Uterus (tissue), 4 donors: ENCODE measurements at places on chromosomes 2 and 18. TPM values are rescaled to one million over a fixed set of nuclear protein-coding genes. Genes with fewer than 3 reads are reported as not detected.

The BUB1 gene
- total RNA-seq: 1.2 TPM

The SKOR2 gene
- not detected for total RNA-seq

The MYOM1 gene
- total RNA-seq: 15.8 TPM

The SPDYA gene
- total RNA-seq: not detected

DNA sequence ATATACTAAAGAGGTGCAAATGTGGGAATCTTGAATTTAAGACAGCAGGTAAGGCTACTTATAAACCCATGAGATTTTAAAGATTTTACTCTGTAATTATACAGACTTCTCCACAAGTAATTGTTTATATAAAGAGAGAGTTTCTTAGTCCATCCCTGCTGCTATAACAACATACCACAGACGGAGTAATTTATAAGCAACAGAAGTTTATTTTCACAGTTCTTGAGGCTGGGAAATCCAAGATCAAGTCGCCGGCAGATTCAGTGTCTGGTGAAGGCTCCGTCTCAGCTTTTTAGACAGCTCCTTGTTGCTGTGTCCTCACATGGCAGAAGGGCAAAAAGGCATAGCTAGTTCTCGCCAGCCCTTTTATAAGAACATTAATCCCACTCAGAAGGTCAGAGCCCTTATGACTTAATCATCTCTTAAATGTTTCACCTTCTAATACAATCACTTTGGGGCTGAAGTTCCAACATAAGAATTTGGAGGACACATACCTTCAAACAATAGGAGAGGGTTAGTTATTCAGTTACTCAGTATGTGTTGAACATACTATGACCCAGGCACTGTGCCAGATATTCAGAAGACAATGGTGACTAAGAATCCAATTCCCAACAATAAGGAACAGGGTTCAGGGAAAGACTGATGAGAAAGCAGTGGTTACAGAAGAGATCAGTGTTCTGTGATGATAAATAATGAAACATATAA lies 466.0 kb downstream of the RIT2 start:
- no peak overlapping the region for H3K27ac ChIP-seq
- no peaks in the 10 kb centered on the region for H3K36me3 ChIP-seq
- no peak for DNase-seq
- H3K27me3 ChIP-seq: no peaks in the 10 kb centered on the region
- H3K4me3 ChIP-seq: no peak overlapping the region
- H3K4me1 ChIP-seq: no peaks in the 10 kb centered on the region

DNA sequence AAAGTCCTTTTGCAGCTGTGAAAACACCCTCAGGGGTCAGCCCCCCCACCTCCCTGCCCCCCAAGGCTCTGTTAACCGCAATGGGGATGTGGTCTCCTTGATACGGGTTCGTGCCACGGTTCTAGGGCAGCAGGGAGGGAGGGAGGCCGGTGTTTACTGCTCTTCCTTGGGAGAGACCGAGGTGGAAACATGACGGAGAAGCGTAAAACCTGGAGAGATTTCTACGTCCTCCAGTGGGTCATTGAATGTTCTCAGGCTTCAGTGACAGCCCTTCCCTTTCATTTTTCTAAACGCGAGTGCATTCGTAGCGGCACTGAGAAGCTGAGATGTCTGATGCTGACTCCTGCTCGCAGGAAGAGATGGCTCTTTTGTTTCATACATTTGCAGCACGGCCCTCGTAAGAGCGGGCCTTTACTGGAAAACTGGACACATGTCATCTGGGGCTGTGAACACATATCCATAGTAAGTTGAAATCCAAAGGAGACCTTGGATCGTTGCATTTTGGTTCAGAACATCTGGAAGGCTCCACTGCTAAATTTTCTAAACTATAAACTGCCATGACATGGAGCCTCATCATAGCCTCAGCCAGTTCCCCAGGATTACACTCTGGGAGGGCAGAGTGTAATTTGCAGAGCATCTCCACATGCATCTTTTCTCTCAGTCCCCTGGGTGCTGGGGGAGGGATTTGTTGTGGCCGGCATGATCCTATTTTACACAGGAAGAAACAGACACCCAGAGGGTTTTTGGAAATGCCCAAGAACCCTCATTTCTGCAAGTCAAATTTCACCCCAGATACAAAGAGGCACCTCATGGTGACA lies 40.6 kb upstream of the HDAC4 start:
- DNase-seq: no peak
- no peaks in the 10 kb centered on the region for H3K36me3 ChIP-seq
- no peaks in the 10 kb centered on the region for H3K27me3 ChIP-seq
- H3K27ac ChIP-seq: no peak overlapping the region
- H3K4me3 ChIP-seq: no peak overlapping the region

- H3K27ac ChIP-seq: no peak overlapping the region
- H3K4me3 ChIP-seq: no peak overlapping the region
- no peak for DNase-seq
Observed at GRCh38 chr18:43869451-43870008, 592.2 kb upstream of the SYT4 start.

DNA sequence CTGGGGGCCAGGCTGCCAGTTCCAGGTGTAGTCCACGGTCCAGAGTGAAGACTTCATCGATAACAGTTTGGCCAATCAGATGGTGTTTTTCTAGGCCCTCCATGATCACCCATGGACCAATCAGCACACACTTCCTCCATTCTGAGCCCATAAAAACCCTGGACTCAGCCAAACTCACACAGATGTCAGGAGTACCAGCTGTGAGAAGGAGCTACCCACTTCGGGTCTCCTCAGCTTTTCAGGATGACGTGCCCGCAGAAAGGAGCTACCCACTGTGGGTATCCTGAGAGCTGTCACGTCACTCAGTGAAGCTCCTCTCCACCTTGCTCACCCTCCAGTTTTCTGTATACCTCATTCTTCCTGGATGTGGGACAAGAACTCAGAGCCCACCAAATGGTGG lies 210.0 kb upstream of the RASGRP3 start:
- H3K4me3 ChIP-seq: no peak overlapping the region
- no peaks in the 10 kb centered on the region for H3K4me1 ChIP-seq
- H3K27me3 ChIP-seq: no peaks in the 10 kb centered on the region
- H3K36me3 ChIP-seq: no peaks in the 10 kb centered on the region
- no peak overlapping the region for H3K27ac ChIP-seq

DNA sequence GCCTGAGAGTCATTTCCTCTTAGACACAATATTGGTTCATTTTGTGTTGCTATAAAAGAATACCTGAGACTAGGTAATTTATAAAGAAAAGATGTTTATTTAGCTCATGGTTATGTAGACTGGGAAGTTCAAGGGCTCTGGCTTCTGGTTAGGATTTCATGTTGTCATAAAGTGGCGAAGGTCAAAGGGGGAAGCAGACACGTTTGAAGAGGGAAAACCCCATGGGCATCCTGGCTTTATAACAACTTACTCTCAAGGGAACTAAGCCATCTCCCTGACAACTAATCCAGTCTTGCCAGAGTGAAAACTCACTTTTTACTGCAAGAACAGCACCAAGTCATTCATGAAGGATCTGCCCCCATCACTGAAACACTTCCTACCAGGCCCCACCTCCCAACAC lies 89.7 kb upstream of the RNF152 start:
- no peaks in the 10 kb centered on the region for H3K27me3 ChIP-seq
- no peaks in the 10 kb centered on the region for H3K4me1 ChIP-seq
- DNase-seq: no peak
- no peaks in the 10 kb centered on the region for H3K36me3 ChIP-seq

DNA sequence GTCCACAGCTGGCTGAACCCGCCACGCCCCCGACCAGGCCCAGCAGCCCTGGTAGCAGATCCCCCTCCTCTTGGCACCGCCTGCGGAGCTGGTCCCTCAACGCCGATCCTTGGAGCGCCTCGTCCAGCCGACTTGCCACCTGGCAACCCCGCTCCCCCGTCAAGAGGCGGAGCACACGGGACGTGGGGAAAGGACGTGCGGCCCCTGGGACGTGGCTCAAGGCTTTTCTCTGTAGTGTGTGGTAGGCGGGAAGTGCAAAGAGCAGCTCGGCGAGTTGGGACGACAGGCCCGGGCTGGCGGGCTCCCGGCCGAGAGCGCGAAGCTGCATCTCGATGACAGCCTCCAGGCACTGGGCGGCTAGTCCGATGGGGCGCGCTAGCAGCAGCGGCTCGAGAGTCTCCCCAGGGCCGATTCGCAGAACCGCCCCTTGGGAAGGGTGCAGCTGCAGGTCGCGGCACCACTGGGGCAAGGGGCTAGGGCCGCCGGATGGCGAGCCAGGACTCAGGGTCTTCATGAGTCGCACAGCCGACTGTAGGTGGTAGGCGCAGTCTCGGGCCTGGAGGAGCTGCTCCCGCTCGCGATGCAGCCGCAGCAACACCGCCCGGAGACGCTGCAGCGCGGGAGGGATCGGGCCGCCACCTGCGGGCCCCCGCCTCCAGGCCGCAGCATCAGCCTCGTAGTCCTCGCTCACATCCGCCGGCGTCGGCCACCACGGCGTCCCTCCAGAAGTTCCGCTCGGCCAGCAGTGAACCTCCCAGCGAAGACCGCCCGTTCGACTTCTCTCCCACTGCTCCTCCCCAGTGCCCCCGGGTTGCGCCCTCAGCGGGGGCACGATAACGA lies 617 bp downstream of the CCDC142 start:
- DNase-seq: no peak
- H3K27ac ChIP-seq: peak overlapping the region; percentile 91
- H3K4me3 ChIP-seq: peak overlapping the region; percentile 93
- no peaks in the 10 kb centered on the region for H3K27me3 ChIP-seq
- no peaks in the 10 kb centered on the region for H3K4me1 ChIP-seq

DNA sequence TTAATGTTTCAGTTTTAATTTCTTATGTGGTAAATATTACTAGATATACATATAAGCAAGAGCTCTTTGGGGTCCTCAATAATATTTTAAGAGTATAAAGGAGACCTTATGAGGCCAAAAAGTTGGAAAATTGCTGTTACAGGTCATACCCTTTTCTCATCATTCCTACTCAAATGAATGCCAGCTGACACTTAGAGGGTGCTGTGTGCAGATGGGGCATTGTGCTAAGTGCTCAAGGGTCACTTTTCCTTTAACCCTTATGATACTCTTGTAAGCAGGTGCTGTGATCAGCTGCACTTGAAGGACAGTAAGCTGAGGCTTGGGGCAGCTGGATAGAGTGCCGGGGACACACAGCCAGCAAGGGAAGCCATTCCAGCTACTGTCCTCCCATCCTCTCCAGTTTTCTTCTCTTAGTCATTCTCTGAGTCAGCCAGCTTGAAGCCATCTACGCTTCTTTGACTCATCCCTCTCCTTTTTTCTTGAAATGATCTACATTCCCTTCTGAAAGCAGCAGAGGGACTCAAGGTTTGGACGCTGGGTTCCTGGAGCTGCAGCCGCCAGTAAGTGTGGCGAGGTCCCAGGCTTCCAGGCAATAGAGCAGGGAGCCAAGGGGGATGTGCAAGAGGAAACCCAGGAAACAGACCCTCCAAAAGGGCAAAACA lies 42.0 kb upstream of the CREB1 start:
- no peaks in the 10 kb centered on the region for H3K36me3 ChIP-seq
- H3K27ac ChIP-seq: no peak overlapping the region

GRCh38 chr2:122564843-122565242 lies 809.4 kb downstream of the TSN start:
- H3K4me1 ChIP-seq: no peaks in the 10 kb centered on the region
- no peaks in the 10 kb centered on the region for H3K36me3 ChIP-seq
- no peak overlapping the region for H3K4me3 ChIP-seq
- H3K27me3 ChIP-seq: no peaks in the 10 kb centered on the region
- H3K27ac ChIP-seq: no peak overlapping the region

- H3K4me3 ChIP-seq: no peak overlapping the region
- no peak for DNase-seq
- peaks cover 8% of the 10 kb centered on the region for H3K4me1 ChIP-seq
Observed at GRCh38 chr2:222998459-222998858, 53.5 kb upstream of the KCNE4 start.

GRCh38 chr2:15251753-15252152 lies 309.4 kb downstream of the NBAS start:
- H3K27me3 ChIP-seq: no peaks in the 10 kb centered on the region
- no peak for DNase-seq
- no peak overlapping the region for H3K4me3 ChIP-seq
- no peaks in the 10 kb centered on the region for H3K36me3 ChIP-seq
- no peaks in the 10 kb centered on the region for H3K4me1 ChIP-seq
- no peak overlapping the region for H3K27ac ChIP-seq

DNA sequence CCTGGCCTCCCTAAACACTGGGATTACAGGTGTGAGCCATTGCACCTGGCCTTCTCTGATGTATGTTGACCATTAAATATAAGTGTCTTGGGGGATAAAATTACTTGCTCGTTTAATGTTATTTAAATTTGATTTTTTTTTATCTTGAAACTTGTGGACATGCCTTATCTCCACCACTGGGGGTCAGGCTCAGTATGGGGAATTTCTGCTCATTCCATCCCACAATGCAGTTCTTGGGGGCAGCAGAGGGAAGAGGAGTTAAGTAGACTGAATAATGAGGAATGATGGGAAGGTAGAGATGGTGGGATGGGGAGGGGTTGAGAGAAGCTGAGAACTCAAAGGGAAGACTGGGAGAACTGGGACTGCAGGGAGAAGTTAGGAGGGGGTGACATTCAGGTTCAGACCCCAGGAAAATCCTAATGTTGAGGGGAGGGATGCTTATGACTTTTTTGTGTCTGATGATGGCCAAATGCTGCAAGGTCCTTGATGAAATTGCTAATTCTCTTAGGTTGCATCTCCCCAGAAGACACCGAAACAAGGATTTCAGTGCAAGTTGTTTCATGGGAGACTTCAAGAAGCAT lies 174.2 kb downstream of the MIB1 start:
- no peaks in the 10 kb centered on the region for H3K36me3 ChIP-seq
- no peak overlapping the region for H3K4me3 ChIP-seq
- no peak overlapping the region for H3K27ac ChIP-seq
- no peak for DNase-seq

DNA sequence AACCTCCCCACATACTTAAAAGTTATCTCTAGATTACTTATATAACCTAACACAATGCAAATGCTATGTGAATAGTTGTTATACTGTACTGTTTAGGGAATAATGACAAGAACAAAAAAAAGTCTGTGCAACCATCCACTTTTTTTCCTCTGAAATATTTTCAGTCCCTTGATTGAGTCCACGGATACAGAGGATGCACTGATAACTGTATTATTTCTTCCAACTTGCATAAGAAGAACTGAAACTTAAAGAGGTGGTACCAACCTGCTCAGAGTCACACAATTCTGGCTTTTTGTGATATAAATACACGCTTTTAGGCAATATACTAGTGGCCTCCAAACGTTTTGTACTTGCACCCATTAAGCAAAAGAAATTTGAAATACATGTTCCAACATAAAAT lies 1.4 kb downstream of the SMC6 start:
- no peak for DNase-seq
- H3K4me3 ChIP-seq: no peak overlapping the region
- no peaks in the 10 kb centered on the region for H3K27me3 ChIP-seq
- H3K4me1 ChIP-seq: peaks cover 4% of the 10 kb centered on the region
- H3K27ac ChIP-seq: no peak overlapping the region

DNA sequence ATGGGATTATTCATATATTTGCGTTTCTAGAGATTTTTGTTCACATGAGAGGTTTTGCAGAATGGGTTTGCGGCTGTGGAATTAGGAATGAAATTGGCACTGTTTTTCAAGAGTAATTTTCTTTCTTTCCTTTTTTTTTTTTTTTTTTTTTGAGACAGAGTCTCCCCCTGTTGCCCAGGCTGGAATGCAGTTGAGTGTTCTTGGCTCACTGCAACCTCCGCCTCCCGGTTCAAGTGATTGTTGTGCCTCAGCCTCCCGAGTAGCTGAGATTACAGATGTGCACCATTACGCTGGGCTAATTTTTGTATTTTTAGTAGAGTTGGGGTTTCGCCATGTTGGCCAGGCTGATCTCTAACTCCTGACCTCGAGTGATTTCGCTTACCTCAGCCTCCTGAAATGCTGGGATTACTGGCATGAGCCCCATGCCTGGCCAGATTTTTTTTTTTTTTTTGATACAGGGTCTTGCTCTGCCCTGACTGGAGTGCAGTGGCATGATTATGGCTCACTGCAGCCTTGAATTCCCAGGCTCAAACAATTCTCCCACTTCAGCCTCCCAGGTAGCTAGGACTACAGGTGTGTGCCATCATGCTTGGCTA lies 65.3 kb downstream of the MIB1 start:
- H3K27me3 ChIP-seq: no peaks in the 10 kb centered on the region
- DNase-seq: no peak
- no peaks in the 10 kb centered on the region for H3K36me3 ChIP-seq
- no peak overlapping the region for H3K27ac ChIP-seq
